Myocyte (in vitro differentiated cells): ENCODE measurements at places on chromosomes 13 and 19.

- no peak for DNase-seq
Observed at GRCh38 chr19:47280183-47280797, 5.6 kb downstream of the INAFM1 start.

GRCh38 chr19:56132316-56132822 lies 8.7 kb upstream of the ZNF444 start:
- DNase-seq, result no peak

DNA sequence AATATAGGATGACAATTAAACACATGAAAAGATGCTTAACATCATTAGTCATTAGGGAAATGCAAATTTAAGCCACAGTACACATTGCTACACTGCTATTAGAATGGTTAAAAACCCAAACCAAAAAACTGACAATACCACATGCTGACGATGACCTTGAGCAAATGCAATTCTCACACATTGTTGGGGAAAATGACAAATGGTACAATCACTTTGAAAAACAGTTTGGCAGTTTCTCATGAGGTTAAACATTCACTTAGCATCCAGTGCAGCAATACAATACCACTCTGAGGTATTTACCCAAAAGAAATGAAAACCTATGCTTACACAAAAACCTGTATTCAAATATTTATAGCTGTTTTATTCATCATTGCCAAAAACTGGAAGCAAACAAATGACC lies 11.3 kb downstream of the FLT3 start:
- DNase-seq, result no peak

DNA sequence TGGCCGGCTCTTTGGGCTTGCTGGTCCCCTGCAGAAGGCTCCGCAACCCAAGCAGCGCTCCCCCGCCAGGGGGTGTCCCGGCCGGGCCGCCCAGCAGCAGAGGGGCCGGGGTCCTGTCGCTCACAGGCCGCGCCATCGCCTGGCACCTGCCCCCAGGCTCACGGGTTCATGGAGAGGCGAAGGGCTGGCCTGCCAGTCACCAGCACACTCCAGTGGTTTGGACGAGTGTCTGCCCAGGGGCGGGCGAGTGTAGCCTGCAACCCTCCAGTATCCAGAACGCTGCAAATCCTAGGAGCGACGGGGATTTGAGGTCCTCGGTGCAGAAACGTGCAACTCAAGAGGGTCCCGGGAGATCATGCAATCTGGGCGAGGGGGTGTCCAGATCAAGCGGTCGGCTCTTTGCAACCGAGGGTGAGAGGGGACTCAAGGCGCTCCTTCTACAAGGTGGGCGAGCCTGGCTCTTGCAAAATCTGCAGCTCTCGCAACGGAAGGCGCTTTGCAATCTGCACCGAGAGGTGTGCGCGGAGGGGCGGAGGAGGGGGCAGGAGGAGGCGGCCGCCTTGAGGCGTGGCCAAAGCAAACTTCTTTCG lies at the start of gene DBP:
DBP (minus strand) TSS at position 521 of the 590 bp plus-strand sequence; CDS start at position 136, 385 bp downstream.
- no peak for DNase-seq

DNA sequence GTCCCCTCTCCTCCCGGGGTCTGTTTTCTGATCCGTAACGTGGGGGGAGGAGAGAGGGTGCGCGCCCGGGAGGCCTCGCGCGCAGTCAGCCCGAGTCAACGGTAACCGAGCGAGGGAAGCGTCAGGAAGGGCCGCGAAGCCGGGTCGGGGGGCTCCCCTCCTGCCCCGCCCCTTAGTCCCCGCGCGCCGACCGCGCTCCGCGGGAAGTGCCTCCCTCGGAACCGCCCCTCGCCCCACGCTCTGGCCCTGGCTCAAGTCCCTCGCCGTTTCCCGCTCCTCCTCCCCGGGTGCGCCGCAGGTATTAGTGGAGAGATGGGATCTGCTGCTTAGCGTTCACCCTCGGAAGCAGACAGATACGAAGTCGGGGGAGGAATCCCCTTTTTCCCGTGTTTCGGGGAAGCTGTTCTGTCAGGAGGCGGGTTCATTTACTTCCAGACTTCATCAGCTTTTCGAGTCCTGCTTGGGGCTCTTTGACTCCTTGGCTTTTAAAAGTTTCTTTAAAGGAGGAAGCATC lies 770 bp downstream of the HNRNPM start:
- peak; percentile 28 for DNase-seq

- DNase-seq, result peak; percentile 94
Observed at GRCh38 chr19:1266129-1266915, 2.8 kb upstream of the CIRBP start.

- DNase-seq, result peak; percentile 43
Observed at GRCh38 chr19:42074513-42075363, 1.2 kb upstream of the ZNF574 start.

DNA sequence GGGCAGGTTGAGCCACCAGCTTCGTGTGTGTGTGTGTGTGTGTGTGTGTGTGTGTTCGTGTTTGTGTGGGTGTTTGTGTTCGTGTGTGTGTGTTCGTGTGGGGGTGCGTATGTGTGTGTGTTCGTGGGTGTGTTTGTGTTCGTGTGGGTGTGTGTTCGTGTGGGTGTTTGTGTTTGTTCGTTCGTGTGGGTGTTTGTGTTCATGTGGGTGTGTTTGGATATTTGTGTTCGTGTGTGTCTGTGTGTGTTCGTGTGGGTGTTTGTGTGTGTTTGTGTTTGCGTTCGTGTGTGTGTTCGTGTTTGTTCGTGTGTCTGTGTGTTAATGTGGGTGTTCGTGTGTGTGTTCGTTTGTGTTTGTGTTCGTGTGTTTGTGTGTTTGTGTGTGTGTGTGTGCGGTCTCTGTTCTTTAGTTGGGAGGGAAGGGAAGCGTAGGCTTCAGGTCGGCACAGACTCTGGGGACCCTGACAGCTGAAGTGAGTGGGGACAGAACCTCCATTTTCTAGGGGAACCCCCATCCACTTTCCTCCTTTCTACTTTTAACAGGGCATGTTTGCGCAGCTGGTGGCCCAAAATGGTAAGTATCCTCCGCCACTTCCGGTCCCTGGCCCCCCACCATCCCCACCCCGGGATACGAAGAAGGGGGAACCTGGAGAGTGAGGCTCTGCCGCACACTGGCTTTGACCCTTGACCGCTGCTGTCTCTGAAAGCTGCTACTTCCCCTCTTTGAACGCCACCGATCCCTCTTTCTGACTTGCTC lies 1.6 kb downstream of the TNFSF9 start:
- DNase-seq, result no peak

- no peak for DNase-seq
Observed at GRCh38 chr13:29756506-29756905, 93.9 kb downstream of the UBL3 start.

- peak; percentile 61 for DNase-seq
Observed at GRCh38 chr13:41652735-41653361, 195.5 kb downstream of the RGCC start.

GRCh38 chr19:36092566-36092965 lies 18.4 kb upstream of the OVOL3 start:
- no peak for DNase-seq

GRCh38 chr19:38233740-38234251 lies 9.8 kb upstream of the DPF1 start:
- DNase-seq, result peak; percentile 76
